ENCODE measurements at places on chromosomes 5 and 9.

DNA sequence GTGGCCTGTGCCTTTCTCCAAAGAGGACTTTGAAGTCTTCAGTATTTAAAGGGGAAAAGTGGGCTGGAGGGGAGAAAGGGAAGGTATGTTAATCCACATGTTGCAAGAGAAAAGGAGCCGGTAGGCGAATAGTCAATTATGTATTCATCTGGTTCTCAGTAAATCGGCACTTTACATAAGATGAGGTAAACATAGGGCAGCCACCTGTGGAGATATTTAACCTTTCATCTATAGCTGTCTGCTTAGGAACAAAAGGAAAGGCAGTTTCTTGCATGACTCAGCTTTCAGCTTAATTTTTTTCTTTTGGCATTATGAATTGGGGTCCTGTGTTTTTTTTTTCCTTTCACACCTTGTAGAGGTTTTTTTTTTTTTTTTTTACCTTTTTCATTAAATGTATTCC lies 42.2 kb downstream of the FGD3 start:
- DNase-seq: no peak

DNA sequence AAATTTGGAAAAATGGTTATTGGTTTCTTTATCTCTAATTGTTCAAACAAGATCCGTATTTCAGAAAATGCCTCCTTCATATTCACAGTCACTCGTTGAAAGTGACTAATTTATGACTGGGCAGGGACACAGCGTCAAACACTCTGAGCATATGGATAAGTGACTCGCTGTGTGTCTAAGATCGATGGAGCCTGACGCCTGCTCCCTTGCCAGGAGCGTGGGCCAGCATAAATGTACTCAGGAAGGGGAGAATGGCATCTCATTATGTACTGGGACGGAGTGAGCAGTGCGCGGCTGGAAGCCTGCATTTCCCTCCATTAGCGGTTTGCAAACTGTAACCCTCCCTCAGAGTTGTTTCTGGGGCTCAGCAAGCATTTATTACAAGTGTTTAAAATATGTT lies 79.8 kb upstream of the CAST start:
- DNase-seq: no peak

DNA sequence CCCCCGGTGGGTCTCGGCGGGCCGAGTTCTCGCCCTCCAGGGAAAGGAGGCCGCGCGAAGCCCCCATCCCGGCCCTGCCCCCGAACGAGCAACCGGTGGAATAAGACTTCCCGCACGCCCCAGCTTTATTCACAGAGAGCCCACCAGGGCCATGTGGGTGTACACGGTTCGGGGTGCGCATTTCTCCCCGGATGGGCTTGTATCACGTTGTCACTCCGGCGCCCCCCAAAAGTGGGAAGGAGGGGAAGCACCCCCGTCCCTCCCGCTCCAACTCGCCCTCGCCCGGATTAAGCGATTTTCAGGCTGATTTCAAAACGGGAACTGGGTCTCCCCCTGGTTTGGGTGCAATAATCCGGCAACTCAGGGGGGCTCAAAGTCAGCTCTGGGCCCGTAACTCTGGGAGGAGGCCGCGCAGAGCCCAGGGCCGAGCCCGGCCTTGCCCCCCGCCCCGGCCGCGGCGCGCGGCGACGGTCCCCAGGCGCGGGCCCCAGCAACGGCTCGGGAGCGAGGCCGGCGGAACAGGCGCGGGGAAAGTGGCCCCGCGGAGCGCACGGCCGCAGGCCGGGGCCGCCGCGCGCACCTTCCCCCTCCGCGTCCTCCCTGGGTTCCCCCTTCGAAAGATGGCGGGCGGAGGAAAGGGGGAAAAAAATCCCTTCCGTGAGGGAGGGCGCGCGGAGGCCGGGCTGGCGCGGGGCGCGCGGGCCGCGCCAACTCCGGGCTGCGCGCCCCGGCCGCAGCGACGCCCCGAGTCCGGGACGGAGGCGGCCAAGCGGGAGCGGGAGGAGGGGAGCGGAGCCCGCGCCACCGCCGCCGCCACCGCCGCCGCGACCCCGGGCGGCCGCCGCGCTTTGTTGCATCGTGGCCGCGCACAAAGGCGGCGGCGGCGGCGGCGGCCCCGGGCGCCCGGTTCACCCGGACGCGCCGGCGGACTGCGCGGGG lies 644 bp downstream of the BRD3 start:
- no peak for DNase-seq

GRCh38 chr9:125794708-125795107 lies 47.5 kb downstream of the PBX3 start:
- no peak for DNase-seq

GRCh38 chr5:15284706-15285105 lies 215.3 kb upstream of the FBXL7 start:
- DNase-seq: no peak

DNA sequence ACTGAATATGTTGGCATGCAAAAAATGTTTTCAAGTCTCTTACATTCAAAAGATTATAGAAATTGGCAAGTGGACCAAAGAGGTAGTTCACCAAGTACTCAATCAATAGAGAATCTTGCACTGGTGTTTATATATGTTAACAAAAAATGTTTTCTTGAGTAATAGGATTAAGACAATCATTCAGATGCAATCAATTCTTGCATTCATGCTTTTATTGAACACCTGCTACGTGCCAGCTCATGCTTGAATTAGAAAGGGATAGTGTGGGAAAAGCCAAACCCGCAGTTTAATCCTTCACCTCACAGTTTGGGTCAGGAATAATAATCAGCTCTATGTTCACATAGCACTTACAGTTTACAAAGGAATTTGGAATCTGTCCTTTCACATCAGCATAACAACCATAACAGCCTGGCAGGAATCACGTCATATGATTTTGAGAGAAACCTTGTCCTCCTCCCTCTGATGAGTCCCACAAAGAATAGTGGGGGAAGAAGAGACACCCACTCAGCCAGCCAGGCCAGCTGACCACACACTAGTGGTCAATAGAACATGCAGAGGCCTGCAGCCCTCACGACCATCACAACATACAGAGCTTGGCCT lies 36.8 kb upstream of the FRRS1L start:
- no peak for DNase-seq

- DNase-seq: no peak
Observed at GRCh38 chr5:43780586-43780985, 177.6 kb downstream of the NNT start.

- no peak for DNase-seq
Observed at GRCh38 chr9:37916471-37917312, 12.8 kb upstream of the SLC25A51 start.

GRCh38 chr9:108994695-108995094 lies 18.6 kb downstream of the CTNNAL1 start:
- DNase-seq: no peak

DNA sequence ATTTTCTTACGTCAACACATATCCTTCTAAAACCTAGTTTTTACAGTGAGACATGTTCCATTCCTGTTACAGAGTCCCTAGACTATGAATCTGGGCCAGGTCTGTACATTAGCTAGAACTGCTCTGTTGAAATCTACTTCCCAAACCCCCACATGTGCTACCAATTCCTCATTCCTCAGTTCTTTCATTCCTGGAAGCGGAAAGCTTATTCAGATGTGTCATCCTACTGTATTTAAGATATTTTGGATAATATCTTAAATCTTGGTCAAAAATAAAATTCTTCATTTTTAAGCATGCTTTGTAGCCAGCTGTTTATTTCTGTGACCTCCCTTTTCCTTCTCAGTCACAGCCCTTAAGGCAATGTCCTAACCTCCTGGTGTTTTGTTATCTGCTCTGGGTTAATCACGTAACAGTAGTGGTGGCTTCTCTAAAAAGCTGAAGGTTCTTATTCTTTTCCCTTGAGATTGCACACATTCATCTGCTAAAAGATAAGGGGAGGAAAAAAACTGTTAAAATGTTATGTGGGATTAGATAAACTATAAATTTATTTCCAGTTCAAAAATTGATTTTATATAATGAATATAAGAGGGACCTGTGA lies 35.6 kb downstream of the GLRX start:
- DNase-seq: no peak

DNA sequence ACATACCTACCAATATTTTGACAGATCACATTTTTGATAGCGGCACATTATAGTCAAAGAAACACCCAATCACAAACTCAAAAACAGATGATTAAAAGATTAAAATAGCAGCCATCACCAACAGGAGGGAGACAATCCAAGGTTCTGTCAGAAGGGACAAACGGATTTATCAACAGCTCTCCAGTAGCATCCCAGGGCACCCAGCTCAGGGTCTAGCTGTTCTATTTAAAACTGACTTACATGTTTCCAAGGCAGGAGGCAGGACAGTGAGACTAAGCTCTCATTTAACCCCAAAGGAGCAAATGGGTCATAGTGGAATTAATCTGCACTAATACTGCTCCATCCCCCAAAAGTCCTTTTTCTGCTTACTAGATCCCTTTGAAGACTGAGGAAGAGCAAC lies 3.2 kb downstream of the AGTPBP1 start:
- no peak for DNase-seq

DNA sequence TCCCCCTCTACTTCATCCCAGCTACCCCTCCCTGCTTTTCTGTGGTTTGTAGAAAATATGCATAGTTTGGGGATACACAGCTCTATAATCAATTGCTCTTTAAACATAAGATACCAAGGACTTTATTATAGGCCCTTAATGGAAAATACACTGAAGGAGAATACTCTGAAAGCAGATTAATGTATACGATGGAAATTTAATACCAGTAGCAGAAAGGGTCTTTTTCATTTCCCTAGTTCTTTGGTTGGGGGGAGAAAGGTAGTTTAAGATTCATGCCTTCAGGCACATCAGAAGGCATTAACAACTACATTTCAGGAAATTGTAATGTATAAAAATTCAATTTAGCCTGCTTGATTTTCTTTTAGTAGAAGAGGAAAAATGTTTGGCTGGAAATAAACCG lies 452.9 kb upstream of the ZNF608 start:
- no peak for DNase-seq

DNA sequence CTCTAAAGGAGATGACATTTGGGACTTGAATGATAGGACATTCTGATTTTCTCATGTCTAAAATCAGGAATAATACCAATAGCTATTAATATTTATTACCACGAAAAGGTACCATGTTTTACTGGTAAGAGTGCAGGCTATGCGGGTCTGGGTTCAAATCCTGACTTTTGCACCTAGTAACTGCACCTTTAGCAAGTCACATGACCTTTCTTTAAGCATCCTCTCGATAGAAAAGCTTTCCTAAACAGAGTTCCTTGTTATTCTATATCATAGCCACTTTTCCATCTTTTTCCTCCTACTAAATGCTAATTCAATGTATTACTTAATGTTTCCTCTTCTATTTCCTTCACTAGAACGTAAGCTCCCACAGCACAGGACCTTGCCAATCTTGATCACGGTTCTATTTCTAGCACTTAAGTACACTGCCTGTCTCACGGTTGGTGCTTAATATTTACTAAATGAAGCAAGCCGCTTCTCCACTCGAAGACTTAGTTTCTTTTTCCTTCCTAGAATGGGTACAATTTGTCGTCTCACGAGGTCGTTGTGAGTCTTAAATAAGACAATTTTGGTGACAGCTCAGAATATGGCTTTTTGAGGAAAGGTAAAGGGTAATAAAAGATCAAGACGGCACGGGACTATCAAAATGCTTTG lies 816 bp downstream of the RBM18 start:
- DNase-seq: no peak

DNA sequence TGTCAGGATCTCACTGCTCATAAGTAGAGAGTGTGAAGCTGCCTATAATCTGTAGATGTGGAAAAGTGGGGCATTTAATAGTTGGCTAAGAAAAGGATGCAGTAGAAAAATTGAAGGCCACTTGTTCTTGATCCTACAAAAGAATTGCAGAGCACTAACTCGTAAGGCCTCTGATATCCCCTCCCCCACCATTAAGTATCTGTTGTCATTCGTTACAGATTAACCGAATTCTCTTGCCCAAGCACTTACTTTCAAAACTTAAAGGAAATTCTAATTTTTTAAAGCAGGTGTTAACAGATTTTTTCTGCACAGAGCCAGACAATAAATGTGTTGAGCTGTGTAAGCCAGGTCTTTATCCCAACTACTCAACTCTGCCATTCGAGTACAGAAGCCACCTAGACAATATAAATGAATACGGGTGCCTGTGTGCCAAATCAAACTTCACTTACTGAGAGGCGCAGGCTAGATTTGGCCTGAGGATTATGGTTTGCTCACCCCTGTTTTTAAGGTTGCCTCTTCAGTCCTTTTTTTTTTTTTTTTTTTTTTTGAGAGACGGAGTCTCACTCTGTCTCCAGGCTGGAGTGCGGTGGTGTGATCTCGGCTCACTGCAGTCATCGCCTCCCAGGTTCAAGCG lies 234.8 kb downstream of the RFK start:
- DNase-seq: no peak

- DNase-seq: no peak
Observed at GRCh38 chr9:3768712-3769457, 243.1 kb upstream of the RFX3 start.

DNA sequence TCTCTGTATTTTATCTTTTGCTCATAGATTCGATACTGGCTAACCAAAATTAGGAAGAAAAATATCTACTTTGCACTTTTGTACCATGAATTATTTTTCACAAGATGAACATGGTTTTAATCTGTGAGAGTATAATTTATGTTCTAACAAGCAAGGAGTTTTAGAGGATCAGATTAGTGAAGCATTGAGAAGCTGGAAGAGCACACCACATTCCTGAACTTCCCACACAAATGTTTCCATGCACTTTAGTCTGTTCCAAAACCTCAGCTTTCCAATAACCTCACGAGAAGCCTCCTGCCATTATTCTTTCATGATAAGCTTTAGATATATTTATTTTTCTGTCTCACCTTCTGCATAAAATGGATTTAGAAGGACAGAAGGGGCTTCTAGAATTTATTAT lies 98.7 kb upstream of the MPDZ start:
- no peak for DNase-seq

DNA sequence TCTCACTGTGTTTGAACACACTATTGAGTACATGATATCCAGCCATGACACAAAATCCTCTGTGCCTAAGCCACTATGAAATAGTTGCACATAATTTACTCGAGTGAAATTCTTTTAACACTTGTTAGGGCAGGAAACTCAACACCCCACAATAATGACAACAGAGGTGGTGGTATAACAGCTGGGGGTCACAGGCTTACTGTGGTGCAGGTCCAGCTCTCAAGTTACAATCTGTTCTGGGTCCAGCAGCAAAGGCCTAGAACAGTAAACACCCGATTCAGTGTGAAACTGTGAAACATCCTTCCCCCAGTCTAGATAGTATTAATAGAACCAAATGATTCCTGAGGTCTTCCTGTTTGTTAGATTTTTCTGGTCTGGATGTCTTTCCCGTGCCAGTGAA lies 102.9 kb upstream of the APC start:
- DNase-seq: no peak

DNA sequence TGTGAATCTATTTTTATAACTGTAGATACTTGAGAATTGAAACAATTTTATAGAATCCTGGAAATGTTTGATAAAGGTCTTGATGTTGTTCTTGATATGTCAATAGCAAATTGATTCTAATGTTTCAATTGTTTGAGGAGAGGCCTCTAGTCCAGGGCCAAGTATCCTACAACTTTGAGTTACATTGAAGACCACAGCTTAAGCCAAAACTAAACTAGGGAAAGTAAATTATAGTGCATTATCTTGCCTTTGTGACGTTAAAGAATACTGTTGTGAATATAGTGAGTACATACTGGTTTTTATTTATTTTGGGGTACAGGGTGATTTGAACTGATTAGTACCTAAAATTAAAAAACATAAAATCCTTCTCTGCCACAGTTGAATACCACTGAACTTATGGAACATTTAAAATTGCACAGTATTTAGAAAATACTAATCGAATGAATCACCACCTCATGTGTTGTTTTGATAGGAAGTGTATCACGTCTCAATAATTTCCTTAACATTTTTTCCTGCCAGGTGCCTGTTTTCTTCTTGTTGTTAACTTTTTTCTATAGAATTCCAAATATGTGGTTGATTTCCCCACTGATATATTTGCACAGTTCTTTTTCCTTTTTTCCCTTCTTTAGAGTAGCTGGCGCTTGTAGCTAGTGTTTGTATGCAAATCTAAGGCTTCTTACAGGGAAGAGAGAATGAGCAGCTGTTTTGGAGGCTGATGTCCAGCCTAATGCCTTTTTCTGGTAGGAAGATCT lies 12.5 kb downstream of the ARHGEF28 start:
- no peak for DNase-seq

Measured in thymus (tissue), 14 donors.